ENCODE measurements at places on chromosomes 2 and 18.

GRCh38 chr2:240387669-240388358 is 47.6 kb upstream of the GPC1 start:
- DNase-seq = no peak

GRCh38 chr18:934518-935133 is 30.0 kb downstream of the ADCYAP1 start:
- DNase-seq = no peak

- DNase-seq = no peak
Measured at GRCh38 chr2:162060532-162060931, 13.5 kb downstream of the DPP4 start.

DNA sequence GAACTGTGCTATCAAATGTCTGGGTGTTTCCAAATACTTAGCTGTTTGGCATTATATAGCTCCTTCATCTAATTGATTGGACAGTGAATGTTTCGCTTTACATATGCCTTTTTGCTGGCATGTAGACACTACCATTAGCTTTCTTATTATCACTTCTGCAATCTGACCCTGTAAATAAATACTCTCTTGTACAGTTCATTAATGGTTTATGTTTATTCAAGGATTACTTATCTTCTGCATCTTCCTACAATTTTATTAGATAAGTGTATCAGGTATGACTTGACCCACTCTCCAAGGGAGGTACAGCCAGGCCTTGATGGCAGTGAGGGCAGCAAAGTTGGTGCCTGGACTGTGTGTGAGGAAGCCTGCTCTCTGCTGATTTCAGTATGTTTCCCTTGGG is 614.1 kb upstream of the SETBP1 start:
- DNase-seq = no peak

GRCh38 chr2:127771756-127772155 is 39.2 kb downstream of the WDR33 start:
- DNase-seq = no peak

GRCh38 chr18:53886058-53886457 is 338.4 kb downstream of the MBD2 start:
- no peak for DNase-seq

DNA sequence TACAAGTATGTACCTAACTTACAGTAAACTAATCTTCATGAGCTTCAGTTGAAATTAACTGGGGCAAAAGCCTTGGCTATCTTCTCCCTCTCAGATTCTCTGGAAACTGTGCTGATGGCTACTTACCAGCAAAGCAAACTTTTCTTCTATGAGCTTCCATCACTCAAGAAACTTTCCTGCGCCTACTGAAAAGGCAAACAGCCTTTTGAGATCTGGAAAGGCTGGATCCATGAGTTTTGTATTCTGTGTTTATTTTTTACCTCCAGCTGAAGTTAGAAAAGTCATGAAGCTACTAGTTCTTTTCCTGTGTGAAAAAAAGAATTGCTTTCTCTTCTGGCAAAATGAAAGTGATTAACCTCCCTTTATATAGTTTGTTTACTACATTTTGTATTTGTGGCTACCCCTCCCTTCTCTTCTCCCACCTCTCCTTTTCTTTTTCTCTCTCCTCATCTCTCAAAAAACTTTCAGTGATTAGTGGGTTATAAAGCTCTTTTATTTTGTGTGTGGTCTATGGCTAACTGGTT is 49.2 kb upstream of the RNF152 start:
- DNase-seq = no peak

GRCh38 chr2:27202854-27203253 is 9.0 kb upstream of the ATRAID start:
- no peak for DNase-seq

DNA sequence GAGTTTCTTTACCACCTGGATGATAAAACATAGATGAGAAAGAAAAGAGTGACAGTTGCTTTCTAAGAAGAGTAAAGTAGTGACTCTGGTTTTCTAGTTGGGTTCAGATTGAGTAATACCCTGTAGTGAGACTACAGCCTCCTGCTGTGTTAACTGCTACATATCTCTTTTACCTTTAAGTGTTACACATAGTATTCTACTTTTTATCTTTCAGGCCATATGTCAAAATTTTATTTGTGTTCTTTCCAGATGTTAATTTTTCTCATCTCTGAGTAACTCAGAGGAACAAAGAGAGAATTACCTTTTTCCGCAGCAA is 348.2 kb downstream of the CTNNA2 start:
- no peak for DNase-seq

DNA sequence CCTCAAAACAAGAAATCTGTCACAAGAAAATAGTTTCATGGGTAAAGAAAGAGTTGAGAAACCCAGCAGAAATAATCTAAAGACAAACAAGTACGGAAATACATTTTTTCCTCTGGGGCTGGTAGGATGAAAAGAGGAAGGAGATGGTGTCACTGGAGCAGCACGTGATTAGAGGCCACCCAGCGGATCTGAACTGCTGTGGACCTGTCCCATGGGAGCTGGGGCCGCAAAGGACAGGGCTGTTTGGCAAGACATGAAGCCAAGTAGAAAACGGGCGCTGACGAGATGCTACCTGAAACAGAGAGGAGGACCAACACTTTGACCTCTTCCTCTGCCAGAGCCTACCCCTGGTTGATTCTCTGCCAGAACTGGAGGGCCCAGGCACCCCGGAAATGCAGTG is 295.4 kb upstream of the ATP5MC3 start:
- no peak for DNase-seq

DNA sequence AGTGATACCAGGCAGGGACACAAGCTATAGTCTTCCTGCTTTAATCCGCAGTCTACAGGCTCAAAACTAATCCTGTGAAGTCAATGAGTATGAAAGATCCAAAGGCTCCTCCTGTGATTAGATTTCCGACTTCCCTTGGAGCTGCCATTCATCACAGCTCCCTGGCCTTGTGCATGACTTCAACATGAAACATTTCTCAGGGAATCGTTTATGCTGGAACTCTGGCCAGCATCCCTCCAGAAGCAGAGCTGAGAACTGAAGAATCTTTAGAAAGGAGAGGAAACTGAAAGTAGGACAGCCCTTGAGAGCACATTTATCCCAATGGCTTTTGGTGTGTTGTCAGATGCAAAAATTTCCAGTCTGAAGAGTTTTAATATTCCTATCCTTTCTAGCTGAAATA is 84.3 kb upstream of the SESTD1 start:
- no peak for DNase-seq

DNA sequence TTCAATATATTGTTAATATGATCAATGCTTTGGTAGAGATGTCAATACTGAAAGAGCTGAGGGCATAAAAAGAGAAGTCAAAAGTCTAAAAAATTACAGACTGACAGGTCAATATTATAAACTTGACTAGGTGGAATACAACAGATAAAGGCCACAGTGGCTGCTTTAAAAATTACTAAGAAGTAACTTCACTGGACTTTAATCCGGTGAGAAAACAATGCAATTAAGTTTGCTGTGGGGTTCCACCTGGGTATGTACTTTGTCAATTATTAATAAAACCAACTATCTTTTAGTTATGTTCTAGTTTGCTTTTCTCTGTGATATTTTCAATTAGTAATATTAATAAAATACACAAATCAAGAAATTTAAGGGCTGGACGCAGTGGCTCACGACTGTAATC is 44.7 kb downstream of the RAPH1 start:
- DNase-seq = no peak

GRCh38 chr18:24198461-24198860 is 59.6 kb downstream of the CABYR start:
- no peak for DNase-seq

DNA sequence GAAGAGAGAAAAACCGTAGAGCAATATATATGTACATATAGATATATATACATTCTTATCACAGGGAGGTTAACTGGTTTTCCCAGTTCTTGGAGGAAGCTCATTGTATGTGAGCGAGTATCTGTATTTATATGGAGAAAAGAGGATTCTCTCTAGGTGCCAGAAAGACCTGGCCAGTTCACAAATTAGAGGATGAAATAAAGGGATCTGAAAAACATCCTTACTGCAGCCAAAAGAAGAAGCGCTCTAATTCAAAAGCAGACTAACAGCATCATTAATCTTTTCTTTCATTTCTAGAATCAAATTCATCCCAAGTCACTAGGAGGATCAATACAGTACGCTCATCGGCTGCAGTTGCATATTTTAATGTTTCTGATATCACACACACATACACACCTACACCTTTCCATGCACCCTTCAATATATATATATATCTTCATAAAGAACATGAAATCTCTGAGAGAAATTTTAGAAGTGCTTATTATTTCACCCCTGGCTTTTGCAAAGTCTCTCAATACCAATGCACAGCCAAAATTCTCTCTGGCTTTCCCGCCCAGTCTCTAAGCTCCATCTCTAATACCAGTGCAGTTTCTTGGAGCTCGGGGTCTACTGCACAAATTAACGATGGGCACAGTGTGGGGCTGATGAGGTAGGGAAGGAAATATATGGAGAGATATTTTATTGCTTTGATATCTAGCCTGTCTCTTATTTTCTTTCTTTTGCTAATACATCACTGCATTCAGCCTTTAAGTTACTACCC is 731 bp downstream of the NRXN1 start:
- DNase-seq = peak; percentile 14

GRCh38 chr2:54226260-54226659 is 29.8 kb downstream of the TSPYL6 start:
- no peak for DNase-seq

GRCh38 chr2:184402381-184402780 is 195.9 kb upstream of the ZNF804A start:
- no peak for DNase-seq

DNA sequence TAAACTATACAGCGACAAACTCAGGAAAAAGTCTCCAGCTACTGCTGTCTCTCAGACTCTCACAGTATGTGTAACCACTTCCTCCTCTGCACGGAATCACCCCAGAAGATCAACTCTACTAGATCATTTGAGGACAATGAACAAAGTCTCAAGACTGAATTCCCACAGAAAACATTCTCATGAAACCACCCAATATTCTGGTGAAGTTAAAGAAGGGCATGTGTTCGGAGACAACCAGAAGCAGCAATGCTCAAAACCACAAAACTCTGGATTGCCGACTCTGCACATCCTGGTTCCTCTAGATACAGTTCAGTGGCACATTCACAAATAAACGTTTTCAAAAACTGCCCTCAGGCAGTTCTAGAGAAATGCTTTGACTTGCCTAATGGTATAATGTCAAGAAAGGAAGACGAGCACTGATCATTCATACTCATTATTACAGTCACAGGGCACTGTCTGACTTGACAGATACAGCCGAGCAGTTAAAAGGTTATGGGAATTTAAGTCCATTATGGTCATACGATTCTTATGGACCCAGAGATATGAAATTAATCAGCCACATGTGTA is 91.9 kb upstream of the STK17B start:
- no peak for DNase-seq

- DNase-seq = no peak
Measured at GRCh38 chr2:513981-514706, 163.1 kb downstream of the TMEM18 start.

GRCh38 chr2:231276987-231277386 is 78.6 kb downstream of the ARMC9 start:
- no peak for DNase-seq

DNA sequence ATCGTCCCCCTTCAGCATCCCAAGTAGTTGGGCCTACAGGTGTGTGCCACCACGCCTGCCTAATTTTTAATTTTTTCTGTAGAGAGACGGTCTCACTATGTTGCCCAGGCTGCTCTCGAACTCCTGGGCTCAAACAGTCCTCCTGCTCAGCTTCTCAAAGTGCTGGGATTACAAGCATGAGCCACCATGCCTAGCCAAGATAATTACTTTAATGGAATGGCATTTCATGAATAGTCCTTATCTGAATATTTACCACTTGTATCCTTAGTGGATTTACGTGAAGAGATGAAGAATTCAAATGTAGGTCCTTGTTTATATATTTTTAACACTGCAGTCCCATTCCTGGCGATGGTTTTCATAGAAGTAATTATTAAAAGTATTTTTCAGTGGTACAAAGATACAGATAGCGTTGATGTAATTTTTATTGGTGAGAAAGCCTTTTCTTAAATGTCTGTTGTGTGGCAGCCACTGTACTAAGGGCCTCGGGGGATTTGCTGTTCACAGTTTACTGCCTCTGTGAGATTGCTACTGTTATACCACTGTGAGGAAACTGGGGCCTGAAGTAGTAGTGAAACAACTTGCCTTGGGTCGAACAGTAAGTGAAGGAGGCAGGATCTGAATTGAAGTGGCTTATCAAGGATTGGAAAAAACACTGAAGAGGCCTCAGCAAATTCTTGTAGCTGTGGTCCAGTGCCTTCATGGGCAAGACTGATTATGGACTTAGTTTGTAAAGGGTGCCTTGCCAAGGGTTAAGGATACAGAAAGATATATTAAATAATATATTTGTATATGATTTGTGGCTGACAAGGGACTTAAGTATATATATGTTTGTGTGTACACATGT is 151.2 kb downstream of the PRPF40A start:
- DNase-seq = no peak

DNA sequence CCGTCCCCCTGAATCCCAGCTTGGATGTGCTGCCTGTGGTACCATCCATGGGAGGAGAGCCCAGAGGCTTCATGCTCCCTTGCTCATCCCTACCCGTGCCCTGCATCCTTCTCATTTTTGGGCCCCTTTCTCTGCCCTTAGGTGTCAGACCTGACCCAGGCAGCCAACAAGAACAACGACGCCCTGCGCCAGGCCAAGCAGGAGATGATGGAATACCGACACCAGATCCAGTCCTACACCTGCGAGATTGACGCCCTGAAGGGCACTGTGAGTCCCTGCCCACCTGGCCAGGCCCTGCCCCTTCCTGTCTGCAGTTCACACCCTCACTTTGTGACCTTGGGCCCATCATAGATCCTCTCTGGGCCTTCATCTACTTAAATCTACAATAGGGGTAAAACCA is 2.5 kb downstream of the DES start:
- DNase-seq = no peak

DNA sequence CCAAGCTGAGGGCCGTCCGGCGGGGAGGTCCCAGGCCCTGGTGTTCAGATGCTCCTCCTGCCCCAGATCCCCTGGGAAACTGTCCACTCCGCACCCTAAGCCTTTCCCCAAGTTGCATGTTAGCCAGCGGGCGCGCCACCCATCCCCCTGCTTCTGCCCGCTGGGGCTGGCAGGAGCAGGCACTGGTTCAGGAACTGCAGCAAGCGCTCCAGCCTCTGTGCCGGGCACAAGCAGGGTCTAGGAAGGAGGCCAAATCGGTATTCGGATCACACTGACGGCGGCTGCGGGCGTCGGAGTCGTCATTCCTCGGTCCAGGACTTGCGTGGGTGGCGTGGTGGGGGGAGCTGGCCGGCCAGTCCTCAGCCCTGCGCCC is 53.7 kb downstream of the FAM168B start:
- DNase-seq = no peak

- DNase-seq = no peak
Measured at GRCh38 chr2:199874209-199874608, 23.2 kb upstream of the FTCDNL1 start.

All from NCI-H1092 (cell line).